ENCODE measurements at places on chromosomes 5 and 9. TPM values are rescaled to one million over a fixed set of nuclear protein-coding genes. Genes with fewer than 3 reads are reported as not detected.

The HTR1A gene
- total RNA-seq: not detected

The DOK3 gene
- 22.6 TPM for total RNA-seq

The SLC34A1 gene
- not detected for total RNA-seq

The SLC6A18 gene
- not detected for total RNA-seq

The NPDC1 gene
- total RNA-seq: 95.3 TPM

GRCh38 chr5:136047858-136048257 lies 19.1 kb downstream of the TGFBI start:
- no peak for DNase-seq

DNA sequence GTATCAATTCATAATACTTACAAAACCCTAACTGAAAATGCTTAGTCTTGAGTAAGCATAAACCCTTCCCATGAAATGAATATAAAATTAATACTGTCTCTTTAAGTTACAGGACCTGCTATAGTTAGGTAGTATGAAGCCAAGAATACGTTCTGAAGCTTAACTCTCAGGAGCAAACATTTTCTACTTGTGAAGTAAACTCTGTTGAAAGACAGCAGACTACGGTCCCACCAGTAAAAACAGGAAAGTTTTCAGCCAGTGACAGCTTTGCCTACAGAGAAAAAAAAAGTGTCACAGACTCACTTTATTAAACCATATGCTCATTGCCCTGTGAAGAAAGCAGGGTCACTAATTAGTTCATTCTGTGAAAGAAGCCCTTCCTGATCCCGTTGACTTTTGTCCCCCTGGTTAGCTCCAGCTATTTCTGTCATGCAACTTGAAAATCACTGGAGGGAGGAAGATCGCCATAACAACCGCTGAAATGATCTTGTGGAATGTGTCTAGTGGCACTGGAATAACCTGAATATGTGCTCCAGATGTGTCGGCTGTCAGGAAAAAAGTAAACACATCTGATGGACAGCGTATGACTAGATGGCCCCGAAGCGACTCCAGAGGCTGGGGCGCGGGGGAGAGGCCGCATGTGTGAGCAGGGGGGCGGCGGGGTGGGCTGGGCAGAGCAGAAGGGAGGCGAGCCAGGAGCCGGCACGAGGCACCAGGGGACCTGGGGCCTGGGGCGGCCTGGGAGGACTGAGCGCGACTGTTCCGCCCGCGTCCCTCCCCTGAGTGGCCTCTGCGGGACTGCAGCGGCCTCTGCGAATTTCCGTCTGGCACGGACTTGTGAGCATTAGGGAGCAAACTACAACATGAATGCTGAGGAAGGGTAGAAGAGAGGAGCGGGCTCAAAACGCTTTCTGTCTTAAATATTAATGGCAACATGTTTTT lies 41.9 kb downstream of the BNC2 start:
- no peak for DNase-seq

GRCh38 chr5:91494447-91494996 lies 111.4 kb upstream of the ARRDC3 start:
- DNase-seq: no peak

DNA sequence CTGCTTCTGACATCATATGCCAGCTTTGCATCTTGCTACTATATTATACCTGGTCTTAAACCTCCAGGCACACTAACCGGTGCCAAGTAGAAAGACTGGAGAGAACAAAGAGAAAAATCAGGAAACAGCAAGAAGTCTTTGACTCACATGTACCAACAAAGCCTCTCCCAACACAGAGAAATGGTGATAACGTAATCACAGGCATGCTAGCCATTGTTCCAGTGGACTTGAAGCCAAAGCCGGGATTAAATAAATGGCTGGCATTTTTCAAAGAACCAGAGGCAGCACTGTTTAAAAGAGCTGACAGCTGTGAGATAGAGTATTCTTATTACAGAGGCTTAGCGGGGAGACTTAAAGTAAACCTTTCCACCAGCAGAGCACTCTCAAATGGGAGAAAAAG lies 148.4 kb upstream of the NFIL3 start:
- DNase-seq: no peak

DNA sequence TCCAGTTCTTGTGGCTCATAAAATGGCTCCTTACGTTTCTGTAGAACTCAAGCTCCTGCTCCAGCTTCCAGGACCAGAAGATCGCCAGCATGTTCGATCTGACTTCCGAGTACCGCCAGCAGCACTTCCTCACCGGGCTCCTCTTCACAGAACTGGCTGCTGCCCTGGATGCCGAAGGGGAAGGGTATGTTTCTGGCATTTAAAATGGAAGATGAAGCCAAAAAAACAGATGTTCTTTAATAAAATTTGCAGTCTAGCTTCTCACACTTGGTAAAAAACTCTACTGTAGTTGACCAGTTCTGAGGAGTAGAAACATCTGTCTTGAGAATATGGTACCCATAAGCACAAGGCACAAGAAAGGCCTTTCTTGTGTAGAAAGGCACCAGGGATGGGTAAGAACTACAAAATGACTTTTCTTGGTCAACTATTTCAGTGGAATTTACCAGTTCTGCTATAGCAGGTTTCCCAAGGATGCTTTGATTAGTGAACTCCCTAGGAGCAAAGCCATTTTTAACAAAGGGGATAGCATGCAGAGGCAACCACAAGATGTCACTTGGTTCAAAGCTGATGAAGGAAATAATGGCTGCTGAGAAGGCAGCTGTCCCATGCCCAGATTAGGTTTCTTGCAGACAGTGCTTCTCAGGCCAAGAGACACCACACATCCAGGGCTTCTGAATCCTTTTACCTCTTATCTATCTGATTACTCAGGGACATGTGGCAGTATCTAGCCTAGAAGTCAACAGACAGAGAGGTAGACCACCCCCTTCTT lies 192.4 kb downstream of the DOCK8 start:
- no peak for DNase-seq

DNA sequence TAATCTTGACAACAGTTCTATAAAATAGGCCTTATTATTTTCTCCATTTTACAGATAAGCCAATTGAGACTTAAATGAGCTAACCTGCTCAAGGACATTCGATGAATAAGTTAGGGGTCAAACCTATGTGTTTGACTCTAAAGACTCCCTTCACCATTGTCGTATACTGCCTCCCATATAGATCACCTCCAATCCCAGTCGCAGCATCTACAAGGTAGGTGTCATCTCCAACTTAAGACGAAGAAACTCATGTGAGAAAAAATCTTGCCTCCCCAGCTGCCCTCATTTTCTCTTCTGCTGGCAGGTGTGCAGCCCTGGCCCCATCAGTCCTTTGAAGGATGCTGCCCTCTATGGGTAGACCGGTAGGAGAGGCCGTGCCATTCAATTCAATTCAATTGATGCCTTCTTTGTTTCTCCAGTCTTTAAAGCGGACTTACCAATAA lies 75.2 kb upstream of the SMARCA2 start:
- DNase-seq: no peak

GRCh38 chr9:137437691-137438590 lies 3.2 kb downstream of the ENTPD8 start:
- DNase-seq: no peak

- DNase-seq: no peak
Measured at GRCh38 chr5:172223901-172224873, 30.2 kb downstream of the EFCAB9 start.

- DNase-seq: no peak
Measured at GRCh38 chr5:118397236-118397635, 591.1 kb downstream of the DTWD2 start.

GRCh38 chr5:124935065-124935464 lies 188.6 kb upstream of the ZNF608 start:
- DNase-seq: no peak

Data from mesenteric fat pad (tissue), 1 donor.